ENCODE measurements at places on chromosomes 6 and 20.

DNA sequence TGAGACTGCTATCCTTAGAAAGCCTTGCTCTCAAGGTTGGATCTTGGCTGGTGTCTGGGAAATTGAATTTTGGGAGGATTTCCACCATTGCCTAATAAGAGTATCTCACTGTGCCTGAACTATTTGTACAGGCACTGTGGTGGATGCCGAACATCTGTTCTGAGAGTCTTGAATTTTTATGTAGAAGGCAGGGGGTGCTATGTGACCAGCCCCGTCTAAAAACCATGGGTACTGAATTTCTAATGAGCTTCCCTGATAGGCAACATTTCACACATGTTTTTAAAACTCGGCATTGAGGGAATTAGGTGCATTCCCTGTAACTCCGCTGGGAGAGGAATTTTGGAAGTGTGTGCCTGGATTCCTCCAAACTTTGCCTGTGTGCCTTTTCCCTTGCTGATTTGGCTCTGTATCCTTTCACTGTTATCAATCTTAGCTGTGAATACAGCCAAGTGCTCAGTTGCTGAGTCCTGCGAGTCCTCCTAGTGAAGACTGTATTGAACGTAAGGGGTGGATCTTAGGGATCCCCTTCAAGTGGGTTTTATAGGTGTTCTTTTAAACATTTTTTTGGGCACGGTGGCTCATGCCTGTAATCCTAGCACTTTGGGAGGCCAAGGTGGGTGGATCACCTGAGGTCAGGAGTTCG, 27.6 kb upstream of the SCAF8 start:
- peak; percentile 28 for DNase-seq

GRCh38 chr6:32969685-32970412, 1.5 kb downstream of the BRD2 start:
- DNase-seq, result peak; percentile 98

- DNase-seq, result no peak
Observed at GRCh38 chr6:127893541-127893940, 7.3 kb downstream of the THEMIS start.

- no peak for DNase-seq
Observed at GRCh38 chr6:11460837-11461661, 76.5 kb upstream of the TMEM170B start.

Measured in HCEC 1CT (cell line).